Motor neuron (in vitro differentiated cells): ENCODE measurements at places on chromosomes 7 and 10.

- ATAC-seq: no peak
These were observed 115.3 kb downstream of the JAZF1 start for GRCh38 chr7:28065308-28065707.

- ATAC-seq: no peak
These were observed 154.6 kb downstream of the TPST1 start for GRCh38 chr7:66359656-66360211.

- no peak for ATAC-seq
These were observed 99.7 kb upstream of the ZEB1 start for GRCh38 chr10:31219306-31219705.

DNA sequence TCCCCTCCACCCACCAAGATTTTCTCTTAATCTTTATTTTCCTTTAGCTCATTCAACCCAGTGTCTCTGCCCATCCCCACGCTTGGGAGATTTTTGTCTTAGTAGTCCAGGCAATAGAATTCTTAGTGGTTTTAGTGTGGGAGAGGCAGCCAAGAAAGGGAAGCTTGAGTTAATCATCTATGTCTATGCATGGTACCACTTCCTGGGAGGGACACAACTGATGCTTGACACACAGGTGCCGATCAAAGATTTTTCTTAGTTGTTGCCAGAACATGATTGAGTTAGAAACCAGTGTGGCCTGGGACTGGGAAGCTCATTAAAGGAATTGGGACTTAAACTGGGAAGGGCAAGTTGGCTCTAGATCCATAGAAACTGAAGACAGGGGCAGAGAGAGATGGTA lies 3.1 kb downstream of the STRA8 start:
- ATAC-seq: no peak

DNA sequence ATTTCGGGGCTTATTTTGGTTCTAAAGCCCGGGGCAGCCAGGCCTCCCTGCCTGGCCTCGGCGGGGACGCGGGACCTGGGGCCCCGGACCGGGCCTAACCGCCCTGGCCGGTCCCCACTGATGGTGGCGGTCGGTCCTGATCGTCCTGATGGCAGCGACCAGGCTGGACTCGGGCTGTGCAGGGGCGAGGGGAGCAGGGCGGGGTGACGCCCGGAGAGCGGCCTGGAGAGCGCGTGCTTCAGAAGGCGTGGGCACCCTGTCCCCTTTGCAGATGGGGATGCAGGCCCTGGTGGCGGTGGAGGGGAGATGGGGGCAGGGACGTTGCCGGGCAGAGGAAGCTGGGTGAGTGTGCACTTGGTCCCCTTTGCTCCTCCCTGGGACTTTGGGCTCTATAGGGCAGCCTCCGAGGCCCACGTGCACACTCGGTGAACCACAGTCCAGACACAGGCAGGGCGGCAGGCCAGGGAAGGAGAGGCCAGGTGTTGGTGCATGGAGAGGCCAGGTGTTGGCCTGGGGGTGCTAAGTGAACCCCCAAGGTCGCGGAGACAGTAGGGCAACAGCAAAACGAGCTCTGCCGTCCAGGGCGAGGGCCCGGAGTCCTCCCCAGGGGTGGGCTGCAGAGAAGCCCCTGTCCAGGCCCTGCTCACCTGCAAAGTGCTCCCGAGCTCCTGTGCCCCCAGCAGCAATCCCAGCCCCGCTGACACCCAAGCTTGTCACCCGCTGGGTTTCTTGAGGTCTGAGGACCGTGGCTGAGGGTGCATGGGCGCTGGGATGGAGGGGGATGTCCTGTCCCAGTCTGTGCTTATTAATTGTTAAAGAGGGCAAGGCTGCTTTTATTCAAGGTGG lies 42.4 kb upstream of the FAM20C start:
- peak; percentile 24 for ATAC-seq

GRCh38 chr7:154566877-154567276 lies 436.0 kb downstream of the PAXIP1 start:
- ATAC-seq: no peak

- no peak for ATAC-seq
These were observed 48.5 kb downstream of the PDIA4 start for GRCh38 chr7:148979827-148980226.

GRCh38 chr10:47243791-47244190 lies 56.2 kb upstream of the GDF10 start:
- ATAC-seq: peak; percentile 86

GRCh38 chr10:12221323-12222298 lies 25.6 kb downstream of the CDC123 start:
- ATAC-seq: peak; percentile 68

- no peak for ATAC-seq
These were observed 124.7 kb downstream of the CNOT4 start for GRCh38 chr7:135385209-135385608.

- no peak for ATAC-seq
These were observed 83.6 kb downstream of the ZNF277 start for GRCh38 chr7:112290065-112290464.

- no peak for ATAC-seq
These were observed 2.8 kb downstream of the LGI1 start for GRCh38 chr10:93760490-93760889.

GRCh38 chr7:12524794-12525386 lies 45.6 kb upstream of the SCIN start:
- ATAC-seq: peak; percentile 47

GRCh38 chr10:101779544-101780186 lies 3.6 kb downstream of the NPM3 start:
- ATAC-seq: peak; percentile 47

DNA sequence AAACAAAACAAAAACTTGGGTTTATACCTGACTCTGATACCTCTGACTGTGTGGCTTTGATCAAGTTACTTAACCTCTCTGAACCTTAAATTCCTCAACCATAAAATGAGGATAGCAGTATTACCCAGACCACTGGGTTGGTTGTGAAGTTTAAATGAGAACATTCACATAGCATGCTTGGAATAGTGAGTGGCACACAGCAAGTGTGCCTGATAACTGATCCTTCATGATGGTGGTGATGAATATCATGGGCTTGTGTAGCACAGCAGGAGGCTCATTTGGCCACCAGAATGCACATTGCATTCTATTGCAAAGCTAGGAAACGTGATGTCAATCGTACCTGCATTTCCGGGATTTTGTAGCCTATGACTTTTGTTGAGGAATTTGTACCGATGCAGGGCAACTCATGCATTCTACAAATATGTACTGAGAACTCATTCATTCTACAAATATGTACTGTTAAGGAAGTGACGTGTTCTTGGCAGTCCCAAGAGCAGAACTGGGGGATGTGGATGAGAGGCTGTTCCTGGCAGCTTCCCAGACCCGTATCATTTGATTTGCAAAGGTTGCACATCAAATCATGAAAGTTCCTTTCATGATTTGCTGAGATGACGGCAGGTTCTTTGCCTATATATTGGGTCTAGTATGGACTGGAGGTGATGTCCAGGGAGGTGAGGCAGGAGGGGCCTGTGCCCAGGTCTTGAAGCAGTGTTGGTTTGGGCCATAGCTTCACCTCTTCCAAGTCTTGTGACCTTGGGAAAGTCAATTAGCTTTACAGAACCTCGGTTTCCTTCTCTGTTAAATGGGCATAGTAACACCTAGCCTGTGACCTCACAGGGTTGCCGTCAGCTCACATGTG lies 94.6 kb upstream of the SMNDC1 start:
- no peak for ATAC-seq
